ENCODE measurements at places on chromosomes 7 and 10.

DNA sequence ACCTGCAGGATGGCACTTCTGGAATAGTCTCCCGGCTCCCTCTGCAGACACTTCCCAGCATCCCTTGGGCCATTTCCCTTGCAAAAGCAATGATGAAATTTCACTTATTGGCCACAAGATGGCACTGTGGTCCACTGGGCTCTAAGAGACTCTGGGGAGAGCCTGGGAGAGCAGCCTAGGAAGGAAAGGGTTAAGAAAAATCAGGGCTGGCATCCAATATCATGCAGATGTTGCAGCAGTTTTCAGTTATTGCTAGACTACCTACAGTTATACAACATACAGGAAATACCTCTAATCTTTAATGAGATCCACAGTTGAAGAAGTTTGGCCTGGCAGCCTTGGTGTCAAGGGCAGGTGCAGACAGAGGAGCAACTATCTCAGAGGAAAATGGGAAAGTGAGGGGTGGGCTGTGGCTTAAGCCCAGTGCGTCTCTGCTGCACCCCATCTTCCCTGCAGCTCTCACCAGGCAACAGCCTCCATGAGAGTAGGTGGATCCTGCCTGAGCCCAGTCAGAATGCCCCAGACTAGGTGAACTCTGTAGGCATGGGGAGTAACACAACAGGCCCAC, 100.2 kb upstream of the PRSS58 start:
- no peak for DNase-seq

GRCh38 chr7:68015978-68016532, 1019.4 kb downstream of the TYW1 start:
- DNase-seq: no peak

- DNase-seq: no peak
Measured at GRCh38 chr10:96280859-96281258, 9.5 kb upstream of the BLNK start.

DNA sequence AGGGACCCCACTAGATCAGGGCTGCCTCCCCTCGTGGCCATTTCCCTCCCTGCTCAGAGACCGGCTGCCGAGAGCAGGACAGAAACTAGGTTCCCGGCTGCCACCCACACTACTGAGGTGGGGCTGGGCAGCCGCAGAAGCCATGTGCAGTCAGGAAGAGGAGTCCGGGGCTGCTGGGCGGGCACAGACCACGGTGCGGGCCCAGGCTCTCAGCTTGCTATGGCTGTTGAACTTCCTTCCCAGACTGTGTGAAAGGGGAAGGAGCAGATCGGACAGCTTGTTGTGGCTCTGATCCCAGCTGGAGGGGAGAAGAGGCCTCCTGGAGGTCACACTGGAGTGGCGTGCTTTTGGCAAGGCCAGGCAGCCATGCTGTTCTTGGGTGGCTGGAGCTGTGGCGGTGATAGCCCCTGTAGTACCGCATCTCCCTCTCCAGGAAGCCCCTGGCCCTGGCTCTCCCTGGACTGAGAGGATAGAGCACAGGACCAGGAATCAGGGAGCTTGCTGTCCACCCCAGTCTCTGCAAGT, 56.8 kb downstream of the HK1 start:
- DNase-seq: no peak

DNA sequence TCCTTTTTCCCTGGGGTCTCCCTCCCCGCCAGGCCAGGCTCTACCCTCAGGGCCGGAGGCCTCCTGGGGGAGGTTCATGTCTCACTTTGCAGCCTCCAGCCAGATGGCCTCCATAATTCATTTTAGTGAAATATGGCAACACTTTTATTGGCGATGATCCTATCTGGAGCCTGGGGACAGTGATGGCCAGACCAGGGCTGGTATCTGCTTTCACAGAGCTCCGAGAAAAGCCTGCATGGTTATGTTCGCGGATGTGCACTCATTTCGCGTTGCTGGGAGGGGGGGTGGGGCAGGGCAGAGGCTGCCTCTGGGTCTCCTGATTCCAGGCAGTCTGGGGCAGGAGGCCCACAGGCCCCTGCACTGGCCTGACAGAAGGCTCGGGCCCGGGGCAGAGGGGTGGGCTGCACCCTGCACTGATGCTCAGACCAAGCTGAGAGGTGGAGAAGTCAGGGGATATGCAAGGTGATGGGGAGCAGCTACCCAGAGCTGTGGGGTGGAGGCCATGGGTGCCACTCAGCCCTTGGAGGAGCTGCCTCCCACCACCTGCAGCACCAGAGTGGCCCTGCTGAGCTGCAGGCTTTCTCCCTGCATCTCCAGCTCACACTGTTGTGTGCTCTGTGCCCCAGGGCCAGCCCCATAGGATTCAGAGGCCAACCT, 85.3 kb upstream of the RET start:
- DNase-seq: no peak

DNA sequence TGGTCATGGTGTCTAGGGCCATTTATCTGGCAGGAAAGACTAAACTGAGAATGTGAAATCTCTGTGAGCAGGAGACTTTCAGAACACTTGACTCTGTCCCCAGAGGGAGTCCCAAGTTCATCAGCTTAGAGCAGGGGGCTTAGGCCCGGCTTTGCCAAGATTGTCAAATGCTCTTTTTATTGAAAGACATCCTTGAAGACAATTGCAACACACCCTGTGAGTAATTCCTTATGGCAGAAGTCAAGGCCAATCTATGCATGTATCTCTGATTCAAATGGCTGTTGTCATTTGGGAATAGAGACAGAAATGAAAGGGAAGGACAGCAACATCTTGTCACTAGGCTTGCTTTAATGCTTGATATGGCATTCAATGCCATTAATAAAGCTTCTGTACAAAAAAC, 33.7 kb downstream of the BAMBI start:
- no peak for DNase-seq

DNA sequence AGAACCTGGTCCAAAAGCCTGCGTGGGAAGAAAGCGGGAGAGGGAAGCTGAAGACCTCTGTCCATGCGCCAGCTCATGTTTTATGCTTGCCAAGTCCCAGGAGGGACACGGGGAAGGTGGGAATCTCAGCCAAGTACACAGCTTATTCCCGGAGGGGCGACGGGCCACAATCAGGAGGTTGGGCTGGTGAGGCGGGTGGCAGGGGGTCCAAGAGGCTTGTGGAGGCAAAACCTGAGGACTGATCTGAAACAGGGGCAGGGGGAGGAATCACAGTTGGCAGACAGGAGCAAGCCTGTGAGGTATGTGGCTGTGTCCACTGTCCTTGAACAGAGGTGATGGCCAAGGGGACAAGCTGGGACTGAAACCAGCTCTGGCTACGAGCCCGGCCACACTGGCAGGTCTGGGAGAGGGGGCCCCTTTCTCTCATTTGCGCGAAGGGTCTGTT, 38.0 kb upstream of the LEP start:
- peak; percentile 70 for DNase-seq

GRCh38 chr7:12749069-12749468, 61.6 kb downstream of the ARL4A start:
- DNase-seq: no peak

DNA sequence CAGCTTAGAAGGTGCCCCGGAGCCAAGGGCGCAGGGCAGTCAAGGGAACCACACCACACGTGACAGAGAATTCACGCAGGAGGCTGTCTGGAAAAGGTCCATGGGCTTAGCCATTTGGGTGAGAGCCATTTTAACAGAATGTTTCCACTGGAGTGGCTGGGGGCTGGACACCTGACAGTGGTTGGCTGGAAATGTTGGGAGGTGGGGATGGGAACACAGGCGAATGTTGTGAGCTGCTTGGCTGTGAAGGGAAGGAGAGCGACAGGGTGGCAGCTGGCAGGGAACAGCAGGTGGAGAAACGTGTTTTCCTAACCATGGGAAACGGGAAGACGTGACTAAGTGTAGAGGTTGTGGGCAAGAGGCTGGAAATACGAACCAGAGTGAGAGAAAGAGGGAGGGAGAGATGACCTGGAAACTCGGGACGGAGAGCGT, 100.5 kb upstream of the ZNF32 start:
- peak; percentile 89 for DNase-seq

DNA sequence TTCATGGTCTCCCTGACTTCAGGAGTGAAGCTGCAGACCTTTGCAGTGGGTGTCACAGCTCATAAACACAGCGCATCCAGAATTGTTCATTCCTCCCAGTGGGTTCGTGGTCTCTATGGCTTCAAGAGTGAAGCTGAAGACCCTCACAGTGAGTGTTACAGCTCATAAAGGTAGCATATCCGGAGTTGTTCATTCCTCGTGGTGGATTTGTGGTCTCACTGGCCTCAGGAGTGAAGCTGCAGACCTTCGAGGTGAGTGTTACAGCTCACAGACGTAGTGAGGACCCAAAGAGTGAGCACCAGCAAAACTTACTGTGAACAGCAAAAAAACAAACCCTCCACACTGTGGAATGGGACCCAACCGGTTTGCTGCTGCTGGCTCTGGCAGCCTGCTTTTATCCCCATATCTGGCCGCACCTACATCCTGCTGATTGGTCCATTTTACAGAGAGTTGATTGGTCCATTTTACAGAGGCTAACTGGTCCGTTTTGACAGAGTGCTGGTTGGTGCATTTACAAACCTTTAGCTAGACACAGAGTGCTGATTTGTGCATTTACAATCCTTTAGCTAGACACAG, 308.8 kb downstream of the PTPRN2 start:
- DNase-seq: no peak

- no peak for DNase-seq
Measured at GRCh38 chr7:158185653-158186052, 402.0 kb downstream of the PTPRN2 start.

- DNase-seq: peak; percentile 89
Measured at GRCh38 chr7:139645572-139646523, 122.4 kb downstream of the CLEC2L start.

GRCh38 chr7:50303335-50304128, 984 bp upstream of the IKZF1 start:
- no peak for DNase-seq

- no peak for DNase-seq
Measured at GRCh38 chr10:58854811-58855210, 321.6 kb upstream of the PHYHIPL start.

DNA sequence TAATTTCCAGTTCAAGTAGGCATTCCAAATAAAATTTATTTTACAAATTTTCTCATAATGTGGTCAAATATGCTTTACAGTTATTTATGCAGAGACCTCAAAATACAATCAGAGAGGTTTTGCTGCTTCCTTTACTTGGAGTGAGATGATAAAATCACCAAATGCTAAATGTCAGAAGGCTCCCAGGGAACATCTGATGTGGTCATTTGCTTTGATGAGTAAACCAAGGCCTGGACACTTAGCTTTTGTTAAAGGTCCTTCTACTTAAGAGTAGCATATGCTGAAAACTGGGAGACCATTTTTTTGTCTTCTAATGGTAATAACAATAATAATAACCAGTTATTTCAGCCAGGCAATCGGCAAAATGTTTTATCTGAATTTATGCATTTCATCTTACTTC, 60.6 kb upstream of the AKR1E2 start:
- DNase-seq: no peak

- no peak for DNase-seq
Measured at GRCh38 chr7:67021260-67021659, 24.6 kb downstream of the TYW1 start.

GRCh38 chr7:36916619-36917018, 192.3 kb upstream of the AOAH start:
- DNase-seq: no peak

GRCh38 chr10:72611783-72612182, 14.1 kb downstream of the MICU1 start:
- DNase-seq: no peak

DNA sequence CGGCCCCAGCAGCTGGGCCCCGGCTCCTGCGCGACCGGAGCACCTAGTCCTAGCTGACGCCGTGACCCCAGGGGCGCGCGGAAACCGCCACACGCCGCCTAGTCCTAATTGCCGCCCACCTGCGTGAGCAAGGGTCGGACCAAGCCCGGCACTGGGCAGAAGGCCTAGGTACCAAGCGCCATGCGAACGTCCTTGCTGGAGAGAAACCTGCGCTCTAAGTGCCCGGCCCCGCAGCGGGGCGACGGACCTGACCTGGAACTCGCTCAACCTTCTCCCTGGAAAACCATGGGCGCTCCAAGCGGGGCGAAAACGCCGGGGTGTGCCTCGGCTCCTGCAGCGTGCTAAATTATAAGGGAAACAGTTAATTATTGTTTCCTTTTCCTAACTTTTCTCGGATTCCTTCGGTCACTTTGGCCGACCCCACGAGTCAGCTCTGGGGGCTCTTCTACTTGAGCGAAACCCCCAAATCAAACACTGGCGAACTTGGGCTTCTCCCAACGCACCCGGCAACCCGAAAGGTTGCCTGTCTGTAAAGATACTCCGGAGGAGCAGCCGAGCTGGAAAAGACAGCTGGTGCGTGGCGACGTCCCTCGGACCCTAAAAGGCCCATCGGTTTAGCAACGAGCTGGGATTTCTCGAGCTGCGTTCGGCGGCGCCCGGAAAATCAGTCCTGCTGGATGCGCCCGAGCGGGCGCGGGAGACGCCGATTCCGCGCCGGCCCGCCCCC, 5.3 kb upstream of the EBF3 start:
- DNase-seq: no peak

GRCh38 chr7:98463837-98464557, 63.1 kb upstream of the BAIAP2L1 start:
- DNase-seq: no peak

DNA sequence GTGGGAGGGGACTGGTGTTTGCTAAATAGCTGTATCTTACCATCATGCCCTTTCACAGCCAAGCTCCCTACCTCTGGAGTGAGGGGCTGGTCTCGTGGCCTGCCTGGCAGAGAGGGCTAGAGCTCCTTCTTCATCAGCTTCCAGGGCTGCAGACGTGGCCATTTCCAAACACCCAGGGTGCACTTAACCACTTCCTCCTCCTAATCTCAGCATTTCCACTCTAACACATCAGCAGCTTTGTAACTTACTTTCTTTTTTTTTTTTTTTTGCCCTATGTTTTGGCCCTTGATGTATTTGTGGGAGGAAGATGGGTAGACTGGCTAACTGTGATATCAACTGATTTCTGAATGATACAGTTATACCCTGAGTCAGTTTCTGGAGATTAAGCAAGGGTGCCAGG, 27.4 kb downstream of the LRRC4 start:
- DNase-seq: no peak

GRCh38 chr10:65778753-65779152, 1147.1 kb upstream of the LRRTM3 start:
- DNase-seq: no peak

GRCh38 chr10:125816548-125816947, 6.5 kb downstream of the UROS start:
- no peak for DNase-seq

GRCh38 chr7:4794591-4795350, 19.3 kb downstream of the AP5Z1 start:
- no peak for DNase-seq

DNA sequence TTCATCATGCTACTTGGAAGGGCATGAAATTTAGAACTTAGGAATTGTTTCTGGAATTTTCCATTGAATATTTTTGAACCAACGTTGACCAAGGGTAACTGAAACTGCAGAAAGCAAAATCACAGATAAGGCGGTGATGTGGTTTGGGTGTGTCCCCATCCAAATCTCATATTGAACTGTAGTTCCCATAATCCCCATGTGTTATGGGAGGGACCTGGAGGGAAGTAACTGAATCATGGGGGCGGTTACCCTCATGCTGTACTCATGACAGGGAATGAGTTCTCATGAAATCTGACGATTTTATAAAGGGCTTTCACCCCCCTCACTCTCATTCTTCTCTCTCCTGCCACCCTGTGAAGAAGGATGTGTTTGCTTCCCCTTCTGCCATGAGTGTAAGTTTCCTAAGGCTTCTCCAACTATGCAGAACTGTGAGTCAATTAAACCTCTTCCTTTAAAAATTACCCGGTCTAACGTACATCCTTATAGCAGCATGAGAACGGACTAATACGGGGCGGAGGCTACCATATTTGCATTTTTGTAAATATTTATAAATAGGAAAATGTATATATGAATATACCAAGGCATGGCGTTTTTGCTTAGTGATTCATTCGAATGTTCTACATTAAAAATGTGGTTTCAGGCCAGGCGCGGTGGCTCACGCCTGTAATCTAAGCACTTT, 12.4 kb downstream of the NMT2 start:
- DNase-seq: no peak
